ENCODE measurements at places on chromosomes 1 and 21.

DNA sequence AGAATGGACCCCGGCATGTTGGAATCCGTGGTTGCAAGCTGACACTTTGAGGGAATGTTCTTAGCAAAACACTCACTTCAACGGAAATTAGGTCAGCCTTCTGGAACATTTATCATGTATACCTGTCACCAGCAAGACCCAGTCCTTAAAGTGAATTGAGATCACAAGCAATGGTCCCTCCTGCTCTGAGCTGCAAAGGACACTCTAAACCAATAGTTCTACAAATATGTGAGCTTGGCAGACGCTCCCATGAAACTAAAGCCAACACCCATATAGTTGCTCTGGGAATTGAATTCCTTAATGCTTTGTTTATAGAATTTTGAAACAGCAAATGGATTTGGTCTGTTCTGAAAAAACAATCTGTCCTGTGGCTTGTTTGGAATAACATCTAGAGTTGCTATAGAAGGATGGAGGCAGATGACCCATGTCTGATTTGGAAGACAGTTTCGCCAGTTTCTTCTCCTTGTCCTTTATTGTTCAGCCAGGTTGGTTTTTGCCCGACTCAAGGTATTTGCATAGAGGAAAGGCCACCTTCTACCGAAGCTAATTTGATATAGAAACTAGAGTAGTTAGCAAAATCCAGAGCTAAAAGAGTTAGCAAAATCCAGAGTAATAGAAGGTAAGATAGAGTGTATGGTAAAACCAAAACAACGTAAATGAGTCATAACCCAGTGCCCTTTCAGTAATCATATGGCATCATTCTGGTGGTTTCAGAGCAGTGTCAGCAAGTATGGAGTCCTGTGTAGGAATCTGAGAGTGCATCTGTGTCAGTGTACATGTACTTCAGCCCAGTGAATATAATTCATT is 236.2 kb downstream of the NFIA start:
- no peak for DNase-seq

- DNase-seq, result no peak
Measured at GRCh38 chr1:206878456-206878855, 13.0 kb downstream of the IL20 start.

GRCh38 chr1:65881067-65881594 is 88.4 kb downstream of the PDE4B start:
- no peak for DNase-seq

GRCh38 chr1:40723196-40723955 is 31.9 kb downstream of the NFYC start:
- DNase-seq, result no peak

DNA sequence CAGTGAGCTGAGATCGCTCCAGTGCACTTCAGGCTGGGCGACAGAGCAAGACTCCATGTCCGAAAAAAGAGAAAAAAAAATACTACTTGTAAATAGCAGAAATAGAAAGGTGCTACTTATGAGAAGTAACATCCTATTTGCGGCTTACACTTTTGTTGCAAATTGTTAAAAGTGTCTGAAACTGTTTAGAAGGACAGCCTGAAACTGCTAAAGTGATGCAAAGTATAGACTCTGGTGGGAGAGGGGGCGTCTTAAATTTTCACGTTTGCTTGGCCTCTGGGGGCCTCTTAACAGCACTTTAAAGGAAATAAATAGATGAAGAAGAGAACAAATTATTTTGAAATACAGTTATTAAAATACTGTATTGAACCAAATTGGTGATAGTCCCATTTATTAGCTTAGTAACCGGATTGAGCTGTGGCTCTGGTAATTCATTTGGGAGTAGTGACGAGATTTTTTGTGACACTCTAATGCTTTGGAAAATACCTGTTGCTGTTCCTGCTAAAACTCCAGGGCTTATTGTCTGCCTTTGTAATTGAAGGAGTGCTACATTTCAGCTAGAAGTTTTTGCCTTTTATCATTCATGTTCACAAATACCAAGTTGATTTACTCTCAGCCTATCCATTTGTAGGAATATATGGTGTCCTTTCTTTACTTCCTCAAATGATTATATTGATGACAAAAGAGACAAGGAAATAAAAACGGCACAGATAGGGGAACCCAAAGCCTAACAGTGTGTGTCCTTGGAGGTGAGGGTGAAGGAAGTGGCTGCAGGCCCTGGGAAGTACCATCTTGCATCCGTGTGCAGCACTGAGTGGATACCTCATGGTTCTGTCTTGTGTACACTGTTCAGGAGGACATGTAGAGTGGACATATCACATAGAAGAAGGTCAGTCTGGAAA is 6.2 kb downstream of the PKNOX1 start:
- DNase-seq, result no peak

- DNase-seq, result no peak
Measured at GRCh38 chr1:238568735-238569134, 678.0 kb upstream of the ZP4 start.

DNA sequence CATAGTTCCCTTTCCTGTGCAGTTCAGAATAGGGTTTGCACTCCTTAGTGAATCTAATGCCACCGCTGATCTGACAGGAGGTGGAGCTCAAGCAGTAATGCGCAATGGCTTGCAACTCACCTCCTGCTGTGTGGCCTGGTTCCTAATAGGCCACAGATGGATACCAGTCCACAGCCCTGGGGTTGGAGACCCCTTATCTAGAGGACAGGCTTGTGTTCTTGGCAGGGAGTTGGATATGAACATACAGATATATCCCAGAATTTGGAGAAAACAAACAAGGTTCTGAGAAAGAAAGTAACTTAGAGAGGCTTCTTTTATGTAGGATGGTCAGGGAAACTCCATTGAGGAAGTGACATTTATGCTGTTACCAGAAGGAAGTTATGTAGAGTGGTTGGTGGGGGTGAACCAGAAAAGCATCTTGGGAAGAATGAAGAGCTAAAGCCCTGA is 5.1 kb upstream of the PTPRC start:
- DNase-seq, result no peak

GRCh38 chr1:160807738-160808137 is 11.8 kb downstream of the LY9 start:
- DNase-seq, result no peak

DNA sequence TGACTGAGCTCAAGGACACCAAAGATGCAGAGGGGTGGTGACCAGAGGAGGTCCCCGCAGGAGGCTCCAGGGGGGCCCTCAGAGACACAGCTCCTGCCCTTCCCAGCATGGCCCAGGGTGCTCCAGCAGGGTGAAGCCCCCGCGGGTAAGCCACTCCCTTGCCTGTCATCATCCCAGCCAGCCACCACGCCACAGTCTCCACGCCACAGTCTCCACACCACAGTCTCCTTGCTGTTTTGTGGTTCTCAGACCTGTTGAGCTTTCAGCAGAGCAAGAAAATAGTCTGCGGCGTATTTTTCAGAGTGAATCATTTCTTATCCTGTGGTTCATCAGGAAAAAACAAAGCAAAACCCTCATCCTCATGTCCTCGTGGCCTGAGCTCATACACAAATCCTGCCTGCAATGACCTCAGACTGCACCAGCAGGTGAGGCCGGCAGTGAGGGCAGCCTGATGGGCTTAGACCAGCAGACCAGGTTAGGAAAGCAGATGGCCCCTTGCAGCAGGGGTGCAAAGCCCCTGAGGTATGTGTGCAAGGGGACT is 25.7 kb upstream of the ABCG1 start:
- DNase-seq, result no peak

DNA sequence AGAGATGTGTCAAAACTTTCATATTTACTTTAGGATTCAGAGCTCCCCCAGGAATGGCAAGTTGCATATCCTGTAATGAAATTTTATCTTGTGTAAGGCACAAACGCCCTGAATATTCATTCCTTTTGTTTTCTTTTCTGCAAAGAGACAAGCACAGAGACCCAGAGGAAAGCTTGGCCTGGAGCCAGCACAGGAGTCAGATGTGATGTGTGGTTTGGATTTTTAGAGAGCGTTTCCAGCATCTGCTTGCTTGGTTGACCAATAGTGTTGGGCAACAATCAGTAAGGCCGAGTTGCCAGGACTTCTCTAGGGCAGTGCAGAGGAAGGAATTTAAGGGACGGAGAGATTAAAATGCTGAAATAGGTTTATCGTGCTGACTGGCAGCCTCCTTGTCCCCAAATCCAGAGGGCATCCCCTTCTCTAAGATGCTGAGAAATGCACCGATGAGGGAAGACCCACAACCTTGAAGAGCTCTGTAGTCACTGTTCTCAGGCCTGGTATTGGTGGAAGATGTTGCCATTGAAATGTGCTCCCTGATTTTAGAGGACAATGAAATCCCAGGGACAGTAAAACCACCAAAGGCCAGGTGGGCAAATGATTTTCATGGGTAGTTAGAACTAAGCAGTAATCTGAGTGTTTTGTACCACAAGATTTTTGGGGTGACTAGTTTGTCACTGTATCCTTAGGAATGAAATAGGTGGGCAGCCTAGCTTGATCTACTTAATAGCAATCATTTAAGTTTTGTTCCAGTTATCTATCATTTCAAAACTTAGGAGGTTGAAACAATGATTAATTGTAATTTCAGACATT is 37.9 kb upstream of the RHOU start:
- no peak for DNase-seq
